ENCODE measurements at places on chromosomes 16 and 17.

- no peak for DNase-seq
Measured at GRCh38 chr17:61581611-61582349, 9.2 kb downstream of the NACA2 start.

DNA sequence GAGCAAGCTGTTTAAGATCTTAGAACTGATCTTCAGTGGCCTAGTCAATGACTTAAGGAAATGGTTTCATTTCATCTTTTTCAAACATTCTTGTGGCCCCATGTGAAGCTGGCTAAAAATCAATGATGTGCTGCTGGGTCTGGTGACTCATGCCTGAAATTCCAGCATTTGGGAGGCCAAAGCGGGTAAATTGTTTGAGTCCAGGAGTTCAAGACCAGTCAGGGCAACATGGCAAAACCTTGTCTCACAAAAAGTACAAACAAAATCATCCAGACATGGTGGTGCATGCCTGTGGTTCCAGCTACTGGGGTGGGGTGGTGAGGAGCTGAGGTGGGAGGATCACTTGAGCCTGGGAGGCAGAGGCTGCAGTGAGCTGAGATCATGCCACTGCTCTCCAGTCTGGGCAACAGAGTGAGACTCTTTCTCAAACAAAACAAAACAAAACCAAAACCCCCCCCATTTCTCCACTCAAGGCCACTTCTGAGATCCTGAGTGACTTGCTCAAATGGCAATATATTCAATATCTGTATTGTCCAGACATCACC lies 17.4 kb upstream of the COL1A1 start:
- DNase-seq, result no peak

DNA sequence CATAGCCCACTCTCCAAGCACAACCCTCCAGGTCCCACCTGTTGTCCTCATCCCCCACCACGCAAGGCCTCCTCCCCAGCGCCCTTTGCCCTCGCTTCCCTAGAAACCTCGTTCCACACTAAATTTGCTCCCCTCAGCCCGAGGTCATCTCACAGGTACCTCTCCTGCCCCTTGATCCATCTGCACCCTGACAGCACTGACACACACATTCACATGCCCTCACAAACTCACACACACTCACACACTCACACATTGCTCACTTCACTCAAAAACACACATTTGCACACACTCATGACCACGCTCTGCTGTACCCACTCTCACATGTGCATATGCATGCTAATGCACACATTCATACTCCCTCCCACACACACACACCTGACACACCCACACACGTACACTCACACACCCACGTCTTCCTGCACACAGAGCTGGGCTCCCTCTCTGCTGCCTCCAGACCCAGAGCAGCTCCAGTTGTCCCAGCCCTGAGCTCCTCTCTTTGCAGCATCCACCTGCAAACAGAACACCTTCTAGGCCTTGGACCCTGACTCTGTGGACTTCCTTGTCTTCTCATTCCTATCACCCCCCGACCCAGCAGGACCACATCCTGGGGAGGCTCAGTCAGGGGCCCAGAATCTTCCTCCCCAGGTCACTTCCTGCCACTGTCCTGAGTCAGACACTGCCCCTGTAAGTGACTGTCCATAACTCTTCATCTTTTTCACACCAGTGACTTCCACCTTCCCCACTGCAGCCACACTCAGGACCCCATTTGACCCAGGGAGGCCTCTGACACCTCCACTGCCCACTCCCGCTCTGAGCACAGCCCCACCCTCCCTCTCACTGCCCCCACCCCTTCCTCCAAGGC lies 4.9 kb downstream of the ASGR2 start:
- no peak for DNase-seq

GRCh38 chr17:57751348-57751971 lies 6.4 kb upstream of the CCDC182 start:
- no peak for DNase-seq

DNA sequence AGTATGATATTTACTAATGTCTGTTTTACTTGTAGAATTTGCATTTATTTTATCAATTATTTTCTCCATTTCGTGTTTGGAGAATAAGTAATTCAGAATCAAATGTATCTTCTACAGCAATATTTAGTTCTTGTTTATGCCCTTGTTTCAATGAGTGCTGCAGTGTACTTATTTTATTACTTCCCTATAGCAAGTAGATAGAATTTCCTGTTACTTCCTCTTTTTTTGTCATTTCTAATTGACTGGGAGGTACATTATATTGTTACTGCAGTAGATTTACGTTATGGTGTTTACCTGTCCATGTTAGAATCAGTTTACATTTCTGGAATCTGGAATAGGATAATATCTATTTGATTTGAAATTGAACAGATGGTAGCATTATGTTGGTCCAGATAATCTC lies 71.2 kb downstream of the OMG start:
- DNase-seq, result no peak

DNA sequence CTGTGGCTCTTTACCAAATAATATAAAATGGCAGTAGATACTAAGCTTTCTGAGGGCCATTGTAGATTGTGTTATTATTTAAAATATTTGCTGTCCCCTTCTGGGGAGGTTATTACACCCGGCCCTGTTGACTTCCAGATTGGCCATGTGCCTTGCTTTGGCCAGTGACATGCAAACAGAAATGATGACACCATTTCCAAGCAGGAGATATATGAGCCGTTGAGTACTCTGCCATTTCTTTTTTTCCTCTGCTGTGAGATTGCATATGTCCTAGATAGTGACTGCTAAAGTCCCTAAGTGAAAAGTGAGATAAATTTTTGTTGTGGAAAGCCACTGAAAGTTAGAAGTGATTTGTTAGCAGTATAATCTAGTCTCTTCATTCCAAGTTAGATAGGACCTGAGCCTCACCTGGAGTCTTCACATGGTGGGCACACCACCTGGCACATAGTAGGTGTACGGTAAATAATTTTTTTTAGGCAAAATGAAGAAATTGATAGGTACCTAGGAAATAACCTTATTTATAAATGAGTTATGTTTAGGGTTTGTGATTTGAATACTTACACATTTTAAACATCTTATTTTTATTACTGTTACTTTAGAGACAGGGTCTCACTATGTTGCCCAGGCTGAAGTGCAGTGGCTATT lies 204.0 kb upstream of the CACNG5 start:
- no peak for DNase-seq

- no peak for DNase-seq
Measured at GRCh38 chr16:89314357-89314756, 96.9 kb downstream of the ZNF778 start.

DNA sequence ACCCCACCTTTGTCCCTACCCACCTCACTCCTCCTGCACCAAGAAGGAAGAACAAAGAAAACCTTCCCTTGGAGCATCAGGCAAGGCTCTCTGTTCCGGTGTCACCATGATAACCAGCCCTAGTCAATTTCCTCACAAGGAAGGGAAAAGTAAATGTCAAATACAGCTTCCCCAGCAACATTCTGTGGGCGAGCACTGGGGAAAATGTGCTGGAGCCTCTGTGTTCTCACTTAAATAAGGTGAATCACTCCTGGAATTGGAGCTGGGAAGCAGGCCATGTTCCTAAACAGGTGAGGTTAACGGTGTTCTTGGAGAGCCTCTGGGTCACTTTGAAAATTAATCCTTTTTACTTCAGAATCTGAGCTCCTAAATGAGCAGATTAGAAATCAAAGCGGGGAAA lies 427.9 kb upstream of the ERCC4 start:
- DNase-seq, result no peak

GRCh38 chr17:29949696-29950095 lies 8.3 kb downstream of the EFCAB5 start:
- DNase-seq, result no peak

DNA sequence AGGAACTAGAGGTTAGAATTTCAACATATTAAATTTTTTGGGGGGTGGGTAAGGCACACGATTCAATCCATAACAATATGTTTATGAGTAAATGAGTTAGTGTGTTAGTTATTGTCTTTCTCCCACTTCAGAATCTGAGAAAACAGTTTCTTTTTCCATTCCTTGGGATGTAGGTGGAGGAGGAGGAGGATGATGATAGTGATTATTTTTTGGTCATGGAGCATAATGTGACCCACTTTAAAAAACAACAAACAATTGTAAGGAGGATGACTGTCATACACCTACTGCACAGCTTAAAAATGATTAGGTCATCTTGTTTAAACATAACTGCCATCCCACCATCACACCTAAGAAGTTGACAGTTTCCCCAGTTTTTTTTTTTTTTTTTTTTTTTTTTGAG lies 148.7 kb downstream of the CDRT15L2 start:
- no peak for DNase-seq

DNA sequence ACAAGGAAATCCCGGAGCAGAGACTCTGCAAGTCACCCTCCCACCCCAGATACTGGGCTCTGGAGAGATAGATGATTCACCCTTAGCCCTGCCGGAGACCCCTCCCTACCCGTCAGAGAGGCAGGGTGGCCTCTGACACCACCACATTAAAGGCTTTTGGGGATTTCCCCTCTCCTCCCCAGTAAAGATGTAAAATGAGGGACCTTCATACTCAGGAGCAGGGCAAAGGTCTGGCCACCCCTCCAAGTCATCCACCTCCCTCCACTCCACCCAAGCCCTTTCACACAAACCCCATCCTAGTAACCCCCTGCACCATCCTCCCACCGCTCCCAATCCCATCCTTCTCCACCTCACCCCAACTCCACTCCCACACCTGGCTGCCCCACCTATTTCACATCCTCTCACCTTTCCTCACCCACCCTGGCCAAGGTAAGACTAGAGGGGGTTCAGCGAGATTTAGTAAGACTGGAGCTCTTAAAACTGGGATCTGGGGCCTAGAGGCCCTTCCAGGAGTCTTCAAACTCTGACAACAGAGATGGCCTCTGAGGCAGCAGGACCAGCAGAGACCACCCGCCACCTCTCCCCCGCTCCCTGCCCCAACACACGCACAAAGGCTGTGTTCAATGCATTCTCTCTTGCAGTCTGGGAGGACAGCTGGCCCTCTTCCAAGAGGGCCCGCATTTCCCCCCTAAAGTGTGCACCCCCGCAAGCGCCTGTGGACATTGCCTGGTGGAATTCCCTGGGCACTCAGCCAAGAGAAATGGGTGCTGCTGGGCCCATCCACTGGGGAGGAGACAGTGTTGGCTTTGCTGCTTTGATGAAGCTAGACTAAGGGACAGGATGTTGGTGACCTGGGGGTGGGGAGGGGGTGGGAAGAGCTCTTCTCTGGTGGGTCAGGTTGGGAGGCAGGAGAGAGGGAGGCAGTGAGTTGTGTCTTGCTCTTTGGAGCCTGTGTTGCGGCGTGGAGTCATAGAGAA lies 1.1 kb downstream of the ABAT start:
- peak; percentile 9 for DNase-seq

- no peak for DNase-seq
Measured at GRCh38 chr16:2524339-2524938, 4.3 kb downstream of the AMDHD2 start.

GRCh38 chr16:1278477-1278876 lies 22.6 kb downstream of the TPSD1 start:
- DNase-seq, result no peak

- DNase-seq, result no peak
Measured at GRCh38 chr17:37116671-37117185, 168.0 kb downstream of the AATF start.

DNA sequence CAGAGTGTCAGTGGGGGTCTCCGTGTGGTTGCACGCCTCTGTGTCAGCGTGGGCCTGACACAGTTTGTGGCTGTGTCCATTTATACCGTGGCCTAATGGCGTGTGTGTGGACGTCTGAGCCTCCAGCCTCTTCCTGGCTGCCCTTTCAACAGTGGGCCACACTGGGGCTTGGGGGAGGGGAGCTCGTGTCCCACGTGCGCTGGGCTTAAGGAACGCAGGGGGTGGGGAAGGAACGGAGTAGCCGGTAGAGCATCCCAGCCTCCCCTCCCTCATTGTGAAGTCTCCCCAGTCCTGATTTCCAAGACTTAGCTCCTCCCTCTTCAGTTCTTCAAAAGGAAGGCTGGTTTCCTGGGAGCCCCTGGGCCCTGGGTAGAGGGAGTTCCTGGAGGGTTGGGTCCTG lies 9.5 kb upstream of the HES7 start:
- no peak for DNase-seq
